ACHN (cell line): ENCODE measurements at places on chromosomes 2 and 18.
A peak's percentile ranks its signal among the peaks of the same experiment; 100 is the strongest.

- no peak for DNase-seq
Observed at GRCh38 chr2:200127848-200128247, 172.5 kb downstream of the MAIP1 start.

DNA sequence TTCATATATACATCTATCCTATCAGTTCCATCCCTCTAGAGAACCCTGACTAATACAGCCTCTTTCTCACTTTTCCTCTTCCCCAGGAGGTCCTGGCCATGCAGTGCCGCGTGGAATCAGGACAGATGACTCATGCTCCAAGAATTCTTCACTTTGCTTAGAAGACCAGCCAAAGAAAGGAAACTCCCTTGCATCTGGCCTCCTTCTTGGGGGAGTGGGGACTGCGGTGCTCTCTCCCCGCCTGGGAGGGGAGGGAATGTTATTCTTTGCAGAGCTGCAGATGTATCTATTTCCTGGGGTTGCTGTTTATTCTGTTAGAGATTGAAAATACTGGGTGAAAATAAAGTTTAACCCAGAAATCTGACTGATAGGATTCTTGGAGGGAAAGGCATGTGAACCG is 111.5 kb upstream of the SH3BP4 start:
- peak; percentile 98 for DNase-seq

DNA sequence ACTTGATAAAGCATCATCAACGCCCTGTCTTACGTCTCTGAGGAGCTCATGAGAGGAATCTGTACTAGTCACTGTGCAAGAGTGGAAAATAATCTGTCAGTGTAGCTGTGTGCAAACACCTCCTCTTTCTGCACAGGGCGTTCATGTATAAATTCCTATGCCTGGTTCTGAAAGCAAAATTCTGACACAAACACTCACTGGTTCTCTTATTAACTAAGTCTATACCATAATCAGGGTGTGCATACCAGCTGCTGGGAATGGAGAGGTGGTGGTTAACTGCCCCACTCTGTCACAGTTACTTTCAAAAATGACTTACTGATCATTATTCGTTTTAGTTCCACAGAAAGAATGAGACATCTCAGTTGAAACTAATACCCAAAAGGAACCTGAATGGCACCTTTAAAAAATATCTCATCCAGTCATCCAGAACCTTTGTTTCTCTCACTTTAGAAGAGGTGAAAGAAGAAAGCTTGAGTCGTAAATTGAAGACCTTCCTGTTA is 35.7 kb downstream of the STK39 start:
- DNase-seq, result peak; percentile 16

- DNase-seq, result no peak
Observed at GRCh38 chr18:35747894-35748472, 166.4 kb downstream of the GALNT1 start.

GRCh38 chr2:192558637-192559036 is 363.9 kb upstream of the TMEFF2 start:
- no peak for DNase-seq

- no peak for DNase-seq
Observed at GRCh38 chr18:45874491-45875184, 49.2 kb downstream of the SIGLEC15 start.

DNA sequence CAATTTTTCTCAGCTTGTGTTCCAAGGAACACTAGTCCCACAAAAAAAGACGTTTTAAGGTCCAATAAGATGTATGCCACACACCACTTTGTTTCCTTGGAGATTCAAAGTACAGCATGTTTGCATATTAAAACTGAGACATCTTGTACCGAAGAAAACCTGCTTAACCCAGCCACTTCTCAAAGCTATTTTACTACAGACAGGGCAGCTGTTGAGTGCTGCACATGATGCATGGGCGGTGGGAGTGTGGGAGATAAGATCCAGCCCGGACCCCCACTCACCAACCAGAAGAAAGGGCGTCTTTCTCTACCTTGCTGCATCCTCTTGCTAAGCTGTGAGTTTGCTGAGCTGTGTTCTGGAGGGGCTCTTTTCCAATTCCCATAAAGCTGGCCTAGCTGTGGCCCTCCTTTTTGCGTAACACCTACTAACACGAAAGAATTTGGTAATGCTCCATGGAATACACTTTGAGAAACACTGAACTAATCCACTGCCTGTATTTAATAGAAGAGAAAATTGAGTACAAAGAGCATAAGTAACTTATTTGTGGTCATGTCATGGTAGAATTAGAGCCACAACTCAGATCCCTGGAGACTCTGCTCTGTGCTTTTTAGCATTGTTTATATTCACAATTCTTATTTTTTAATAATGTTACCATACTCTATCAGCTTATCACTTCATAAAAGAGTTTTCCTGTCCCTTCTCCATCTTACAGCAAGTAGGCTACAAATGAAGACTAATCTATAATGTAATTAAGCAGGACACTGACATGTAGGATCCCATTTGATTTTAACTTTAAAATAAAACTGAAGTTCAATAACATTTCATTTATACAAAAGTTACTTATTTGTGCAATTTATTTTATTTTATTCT is 90.0 kb downstream of the PLEKHM3 start:
- no peak for DNase-seq

- no peak for DNase-seq
Observed at GRCh38 chr2:174322746-174323145, 12.0 kb upstream of the SP9 start.

- no peak for DNase-seq
Observed at GRCh38 chr2:57886161-57886786, 160.3 kb upstream of the VRK2 start.

DNA sequence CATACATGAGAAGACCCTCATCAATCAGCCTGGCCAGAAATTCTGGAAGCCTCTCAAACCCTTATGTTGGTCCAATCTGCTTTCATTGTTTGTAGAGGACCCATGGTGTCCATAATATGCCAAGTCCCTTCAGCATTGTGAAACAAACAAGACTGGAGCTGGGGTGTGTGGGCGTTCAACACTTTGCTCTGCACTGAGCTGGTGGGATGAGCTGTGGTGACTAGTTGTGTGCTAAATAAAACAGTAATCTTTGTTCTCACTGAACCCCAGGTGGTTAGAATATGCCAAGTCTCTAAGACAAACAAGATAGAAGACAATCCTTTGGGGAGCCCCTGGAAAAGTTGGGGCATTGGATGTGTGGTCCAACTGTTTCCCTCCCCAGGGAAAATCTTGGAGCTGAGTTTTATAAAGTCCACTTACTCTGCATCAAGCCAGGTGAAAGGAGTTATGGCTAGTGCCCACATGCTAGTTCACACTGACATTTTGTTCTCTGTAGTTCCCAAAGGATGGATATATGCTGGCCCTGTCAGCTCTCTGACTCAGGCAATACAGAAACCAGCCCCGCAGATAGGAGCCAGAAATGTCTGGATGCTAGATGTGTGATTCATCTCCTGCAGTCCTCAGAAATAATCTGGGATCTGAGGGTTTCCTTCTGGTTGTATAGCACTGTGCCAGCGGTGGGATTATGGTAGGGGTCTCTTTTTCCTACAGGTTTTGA is 260.2 kb downstream of the TMX3 start:
- no peak for DNase-seq

DNA sequence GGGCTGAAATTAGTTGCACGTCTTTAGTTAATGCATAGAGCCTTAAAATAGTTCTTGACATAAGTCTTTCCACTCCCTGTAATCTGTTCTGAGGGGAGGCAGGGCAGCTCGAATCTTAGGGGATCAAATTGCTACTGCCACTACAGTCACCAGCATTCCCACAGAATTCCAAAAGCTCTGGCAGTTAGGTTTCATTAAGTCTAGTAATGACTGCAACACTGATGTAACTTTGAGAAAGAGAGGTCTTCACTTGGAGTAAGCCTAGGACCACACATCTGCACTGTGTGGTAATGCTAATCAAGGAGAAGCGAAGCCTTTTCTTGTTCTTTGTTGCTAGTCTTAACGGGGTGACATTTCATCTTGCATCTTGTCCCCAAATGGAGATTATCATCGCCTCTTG is 19.3 kb upstream of the NCK2 start:
- DNase-seq, result no peak

GRCh38 chr2:196957881-196958525 is 31.5 kb upstream of the PGAP1 start:
- DNase-seq, result no peak

GRCh38 chr18:76205906-76206305 is 289.1 kb downstream of the ZNF516 start:
- no peak for DNase-seq

GRCh38 chr2:65417509-65418085 is 14.8 kb downstream of the SPRED2 start:
- DNase-seq, result no peak

- no peak for DNase-seq
Observed at GRCh38 chr2:188963741-188964140, 10.4 kb upstream of the COL3A1 start.

- peak; percentile 60 for DNase-seq
Observed at GRCh38 chr18:57806978-57807285, 3.8 kb upstream of the ATP8B1 start.

GRCh38 chr2:31083234-31083993 is 54.8 kb downstream of the GALNT14 start:
- peak; percentile 94 for DNase-seq
